Stimulated activated CD8-positive, alpha-beta memory T cell treated with anti-CD3 and anti-CD28 coated beads, Interleukin-12 subunit alpha, Interleukin-12 subunit beta, amount 100 ng/mL, for 1 hour (primary cell): ENCODE measurements at places on chromosomes 11 and 22.

- DNase-seq = no peak
Measured at GRCh38 chr11:19379465-19379864, 138.7 kb upstream of the E2F8 start.

- DNase-seq = no peak
Measured at GRCh38 chr11:64757549-64758329, 2.0 kb downstream of the PYGM start.

- DNase-seq = no peak
Measured at GRCh38 chr22:47275605-47276449, 513.4 kb downstream of the TBC1D22A start.

GRCh38 chr11:87039371-87039770 is 1.6 kb downstream of the TMEM135 start:
- DNase-seq = no peak

DNA sequence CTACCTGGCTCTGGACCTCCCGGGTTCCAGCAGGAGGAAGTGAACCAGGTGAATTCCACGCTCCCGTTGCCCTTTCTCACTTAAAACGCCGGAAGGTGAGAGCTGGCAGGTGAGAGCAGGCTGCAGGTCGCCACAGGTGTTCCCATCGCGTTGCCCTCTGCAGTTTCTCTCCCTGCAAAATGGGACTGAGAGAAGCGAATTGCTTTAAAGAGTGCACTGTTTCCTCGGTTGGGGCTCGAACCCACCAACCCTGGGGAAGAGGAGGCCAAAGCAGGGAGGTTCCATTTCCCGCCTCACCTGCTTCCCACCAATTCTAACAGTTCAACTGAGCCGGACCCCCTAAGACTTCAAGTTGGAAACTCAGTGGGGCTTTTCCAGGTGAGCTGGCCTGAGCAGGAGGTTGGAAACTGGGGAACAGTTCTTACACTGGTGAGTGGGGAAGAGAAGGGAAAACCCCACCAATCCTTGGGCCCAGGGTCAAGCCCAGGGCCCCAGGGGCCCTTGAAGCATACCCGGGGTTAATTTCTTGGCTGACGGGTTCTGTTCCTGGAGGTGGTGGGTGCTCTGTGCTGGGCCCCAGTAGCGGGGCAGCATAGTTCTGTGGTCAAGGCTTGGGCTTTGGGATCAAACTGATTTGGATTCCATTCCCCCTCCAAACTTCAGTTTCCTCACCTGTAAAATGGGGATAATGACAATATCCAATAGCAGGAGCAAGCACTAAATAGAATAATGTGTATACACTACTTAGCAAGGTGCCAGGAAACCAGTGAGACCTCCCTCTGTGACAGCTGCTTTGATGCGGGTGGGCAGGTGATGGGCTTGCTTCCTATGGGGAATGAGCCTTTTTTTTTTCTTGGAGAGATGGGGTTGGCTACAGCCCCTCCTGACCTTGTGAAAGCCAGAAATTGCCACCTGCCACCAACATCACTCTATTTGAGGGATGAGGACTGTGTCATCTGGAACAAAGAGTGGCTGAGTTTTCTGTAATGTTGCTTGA is 788 bp downstream of the CD82 start:
- no peak for DNase-seq

DNA sequence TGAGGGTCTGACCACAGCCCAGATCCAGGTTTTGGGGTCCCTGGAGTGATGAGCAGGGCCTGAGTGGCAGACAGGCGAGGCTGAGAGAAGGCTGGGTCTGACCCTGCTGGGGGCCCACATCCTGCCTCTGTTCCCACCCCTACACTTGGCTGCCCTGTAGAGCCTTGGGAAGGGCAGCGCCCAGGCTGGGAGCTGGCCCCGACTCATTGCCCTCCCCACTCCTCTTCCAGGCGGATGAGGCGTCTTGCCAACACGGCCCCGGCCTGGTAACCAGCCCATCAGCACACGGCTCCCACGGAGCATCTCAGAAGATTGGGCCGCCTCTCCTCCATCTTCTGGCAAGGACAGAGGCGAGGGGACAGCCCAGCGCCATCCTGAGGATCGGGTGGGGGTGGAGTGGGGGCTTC is 4.9 kb downstream of the DERL3 start:
- DNase-seq = no peak

DNA sequence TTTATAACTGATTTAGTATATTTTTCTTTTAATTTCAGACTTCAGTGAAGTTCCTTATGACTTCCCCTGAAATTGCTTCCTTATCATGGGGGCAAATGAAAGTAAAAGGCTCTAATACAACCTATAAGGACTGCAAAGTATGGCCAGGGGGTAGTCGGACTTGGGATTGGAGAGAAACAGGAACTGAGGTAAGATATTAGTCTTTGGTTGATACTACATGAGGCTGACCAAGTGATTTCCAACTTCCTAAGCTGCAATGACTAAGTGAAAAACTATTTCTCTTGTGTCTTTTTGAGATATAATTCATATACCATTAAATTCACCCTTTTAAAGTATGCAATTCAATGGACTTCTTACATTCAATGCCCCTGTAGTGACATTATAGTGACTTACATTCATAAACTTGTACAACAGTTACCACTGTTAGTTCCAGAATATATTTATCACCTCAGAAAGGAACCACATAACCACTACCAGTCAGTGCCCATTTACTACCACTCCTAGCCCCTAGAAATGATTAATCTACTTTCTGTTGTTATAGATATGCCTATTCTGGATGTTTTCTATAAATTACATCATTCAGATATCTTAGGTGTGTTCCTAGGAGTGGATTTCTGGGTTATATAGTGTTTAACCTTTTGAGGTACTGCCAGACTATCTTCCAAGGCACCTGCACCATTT is 21.6 kb downstream of the AAMDC start:
- no peak for DNase-seq

DNA sequence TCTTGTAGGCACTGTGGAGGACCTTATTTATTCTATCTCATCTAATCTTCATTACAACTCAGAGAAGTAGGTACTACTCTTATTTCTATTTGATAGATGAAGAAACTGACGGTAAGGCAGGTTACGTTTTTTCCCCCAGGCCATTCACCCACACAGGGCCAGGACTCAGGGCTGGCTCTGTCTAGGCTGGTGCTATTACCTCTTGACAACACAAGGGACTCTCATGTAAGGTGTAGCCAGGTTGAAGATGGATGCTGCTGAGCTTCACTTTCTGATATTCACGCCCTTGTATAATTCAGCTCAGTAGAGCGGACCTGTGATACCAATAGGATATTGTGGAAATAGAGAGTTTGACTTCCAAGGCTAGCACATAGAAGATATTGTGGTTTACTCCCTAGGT is 413.1 kb upstream of the NARS2 start:
- DNase-seq = no peak

DNA sequence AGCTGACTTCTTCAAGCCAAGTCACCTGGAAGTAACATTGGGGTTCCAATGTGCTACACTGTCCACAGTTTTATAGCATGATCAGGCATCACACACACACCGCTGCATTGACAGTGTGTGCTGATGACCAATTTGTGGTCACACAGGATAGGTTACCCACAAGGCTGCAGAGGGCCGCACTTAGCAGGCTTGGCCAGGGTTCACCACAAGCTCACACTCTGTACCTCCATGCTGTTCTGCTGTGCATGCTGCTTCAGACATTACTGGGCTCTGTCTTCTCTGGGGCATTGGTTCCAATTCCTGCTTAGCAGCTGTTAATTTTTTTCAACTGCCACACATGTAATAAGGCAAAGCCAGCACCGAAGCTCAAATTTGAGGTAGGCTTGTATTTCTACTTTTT is 11.0 kb upstream of the NRIP3 start:
- no peak for DNase-seq

- DNase-seq = no peak
Measured at GRCh38 chr11:15750535-15751308, 605.6 kb downstream of the SOX6 start.

DNA sequence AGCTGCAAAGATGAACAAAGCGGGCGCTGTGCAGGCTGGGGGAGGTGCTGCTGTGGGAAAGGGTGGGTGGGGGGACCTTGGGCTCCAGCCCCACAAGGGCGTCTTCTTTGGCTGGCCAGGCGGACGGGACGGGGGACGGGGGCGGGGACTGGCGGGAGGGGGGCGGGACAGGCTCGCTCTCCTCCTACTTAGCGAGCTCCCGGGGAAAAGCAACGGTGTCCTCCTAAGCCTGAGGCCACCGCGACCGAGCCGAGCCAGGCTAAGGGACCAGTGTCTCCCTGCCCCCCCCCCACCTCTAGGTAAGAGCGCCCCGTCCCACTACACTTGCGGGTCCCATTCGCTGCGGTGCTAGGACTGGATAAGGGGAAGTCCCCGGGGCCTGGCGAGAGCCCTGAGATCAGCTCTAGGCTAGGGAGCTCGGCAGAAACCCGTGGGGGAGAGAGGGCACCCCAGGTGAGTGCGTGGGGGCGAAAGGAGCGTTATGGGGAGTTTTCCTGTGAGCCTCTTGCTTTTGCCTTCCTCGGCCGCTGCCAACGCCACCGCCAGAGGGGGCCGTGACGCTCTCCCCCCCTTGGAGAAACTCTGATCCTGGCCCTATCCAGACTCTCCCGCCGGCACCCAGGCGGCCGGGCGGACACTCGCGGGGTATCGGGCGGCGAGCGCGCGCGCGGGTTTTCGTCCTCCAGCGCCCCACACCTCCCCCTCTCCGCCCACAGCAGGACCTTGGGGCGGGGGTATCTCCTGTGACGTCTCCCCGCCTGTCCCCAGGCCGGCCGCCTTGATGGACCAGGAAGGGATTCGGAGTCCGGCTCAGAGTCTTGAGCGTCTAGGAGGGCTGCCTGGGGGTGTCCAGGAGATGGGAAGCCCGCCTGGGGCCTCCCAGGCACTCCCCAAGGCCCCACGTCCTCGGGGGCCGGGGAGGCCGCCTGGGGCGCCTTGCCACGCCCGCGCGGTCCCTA is at the start of gene PHLDB1:
Gene PHLDB1, plus strand, starts transcription at position 215 of the 959 bp plus-strand sequence. CDS start 6,222 bp downstream, outside the sequence.
- DNase-seq = no peak

DNA sequence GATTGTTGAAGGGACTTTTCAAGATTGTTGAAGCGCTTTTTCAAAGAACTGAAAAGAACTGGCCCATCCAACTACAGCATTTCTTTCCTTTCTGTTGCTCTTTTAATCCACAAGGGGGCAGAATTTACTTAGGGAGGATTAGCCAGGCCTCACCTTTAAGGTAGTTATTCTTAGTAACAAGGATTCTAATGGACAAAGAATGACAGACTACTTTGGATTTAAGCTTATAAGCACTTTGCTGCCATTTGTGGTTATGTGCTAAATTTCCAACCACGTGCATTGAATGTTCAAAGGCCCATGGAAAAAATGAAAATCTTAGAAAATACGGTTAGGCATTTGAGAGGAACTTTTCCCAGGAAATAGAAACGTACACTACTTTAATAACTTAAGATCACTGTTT is 49.5 kb upstream of the HSPA8 start:
- DNase-seq = no peak

DNA sequence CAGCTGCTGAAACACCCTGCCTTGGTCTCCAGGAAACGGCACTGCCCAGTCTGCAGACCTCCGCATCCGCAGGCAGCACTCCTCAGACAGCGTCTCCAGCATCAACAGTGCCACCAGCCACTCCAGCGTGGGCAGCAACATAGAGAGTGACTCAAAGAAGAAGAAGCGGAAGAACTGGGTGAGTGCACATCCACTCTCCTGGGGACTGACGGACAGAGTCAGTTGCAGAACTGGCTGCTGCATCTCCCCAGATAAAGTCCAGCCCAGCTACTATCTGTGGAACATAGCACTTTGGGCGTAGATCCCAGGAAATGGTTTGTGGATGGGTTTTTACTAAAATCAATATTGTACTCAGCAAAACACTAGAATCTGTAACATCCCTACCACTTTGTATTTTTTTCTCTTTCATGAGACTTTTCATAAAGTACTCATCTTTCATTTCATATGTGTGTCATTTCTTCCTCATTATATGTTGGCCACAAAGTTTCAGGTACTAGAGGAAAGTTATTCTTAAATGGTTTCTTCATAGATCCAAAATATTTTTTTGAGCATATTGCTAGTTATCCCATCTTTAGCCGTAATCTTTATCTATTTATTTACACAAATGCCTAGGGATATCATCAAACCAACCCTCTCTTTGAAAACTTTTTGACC is 80.1 kb downstream of the DBX1 start:
- DNase-seq = no peak
